Endothelial cell of umbilical vein (primary cell): ENCODE measurements at places on chromosomes 5 and 9.
A peak's percentile ranks its signal among the peaks of the same experiment; 100 is the strongest.

GRCh38 chr5:84069608-84070179 is 315.0 kb downstream of the EDIL3 start:
- no peak for DNase-seq

DNA sequence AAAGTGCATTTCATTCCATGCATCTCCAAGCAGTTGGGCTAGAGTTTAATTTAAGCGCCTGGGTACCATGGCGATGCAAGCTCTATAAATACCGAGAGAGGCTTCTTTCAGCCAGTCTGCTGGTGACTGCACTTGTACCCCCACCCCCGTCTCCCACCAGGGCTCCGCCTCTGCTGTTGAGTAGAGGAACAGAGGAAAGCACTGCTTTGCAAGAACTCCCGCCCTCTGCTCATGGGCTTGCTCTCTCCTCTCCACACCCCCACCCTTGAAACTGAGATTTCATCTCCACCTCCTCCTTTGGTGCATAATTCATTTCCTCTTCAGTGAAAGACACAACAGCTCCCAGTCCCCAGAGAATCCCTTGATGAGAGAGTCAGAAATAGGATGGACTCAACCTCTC is 5.1 kb upstream of the WWC1 start:
- DNase-seq = no peak

DNA sequence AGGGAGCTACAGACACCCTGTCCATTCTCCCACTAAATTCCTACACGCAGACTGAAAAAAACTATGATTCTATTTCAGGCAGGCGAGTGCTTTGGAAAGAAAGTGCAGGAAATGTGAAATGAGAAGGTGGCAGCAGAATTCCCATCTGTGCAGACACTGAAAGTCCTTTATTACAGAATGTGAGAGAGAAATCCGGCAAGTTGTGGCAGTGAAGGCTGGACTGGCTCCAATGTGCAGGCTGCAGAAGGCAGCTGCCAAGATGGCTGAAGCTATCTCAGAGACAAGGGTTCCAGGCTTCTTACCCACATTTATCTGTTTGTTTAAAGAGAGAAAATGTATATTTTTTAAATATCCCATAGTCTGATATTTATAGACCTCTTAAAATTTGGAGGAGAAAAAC is 161.8 kb upstream of the VLDLR start:
- DNase-seq = no peak

DNA sequence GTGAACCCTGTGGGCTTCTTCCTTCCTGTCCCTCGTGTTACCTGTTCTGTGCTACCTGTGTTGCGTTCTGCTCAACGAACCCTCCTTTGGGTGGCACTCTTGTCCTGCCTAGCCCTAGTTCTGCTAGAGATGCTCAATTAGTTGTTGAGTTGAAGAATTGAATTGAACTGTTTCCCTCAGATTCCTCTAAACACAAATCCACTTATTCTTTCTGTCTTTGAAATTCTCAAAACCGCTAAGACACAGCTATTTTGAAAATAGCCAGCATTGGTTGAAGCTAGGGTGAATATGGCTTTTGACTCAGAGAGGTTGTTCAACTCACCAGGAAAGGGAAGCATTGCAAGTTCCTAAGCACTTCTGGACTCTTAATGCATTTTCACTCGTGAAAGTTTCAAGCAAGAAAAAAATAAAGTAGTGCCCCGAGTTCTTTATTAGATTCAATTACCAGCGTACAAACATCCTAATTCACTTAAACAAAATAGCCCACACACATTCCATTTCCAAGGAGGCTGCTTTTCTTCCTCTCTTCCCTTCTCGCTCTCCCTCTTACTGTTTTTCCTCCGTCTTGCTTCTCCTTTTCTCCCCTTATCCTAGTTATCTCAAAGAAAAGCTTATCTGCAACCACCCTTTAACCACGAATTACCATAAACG is 642 bp upstream of the ITGA1 start:
- peak; percentile 24 for DNase-seq

DNA sequence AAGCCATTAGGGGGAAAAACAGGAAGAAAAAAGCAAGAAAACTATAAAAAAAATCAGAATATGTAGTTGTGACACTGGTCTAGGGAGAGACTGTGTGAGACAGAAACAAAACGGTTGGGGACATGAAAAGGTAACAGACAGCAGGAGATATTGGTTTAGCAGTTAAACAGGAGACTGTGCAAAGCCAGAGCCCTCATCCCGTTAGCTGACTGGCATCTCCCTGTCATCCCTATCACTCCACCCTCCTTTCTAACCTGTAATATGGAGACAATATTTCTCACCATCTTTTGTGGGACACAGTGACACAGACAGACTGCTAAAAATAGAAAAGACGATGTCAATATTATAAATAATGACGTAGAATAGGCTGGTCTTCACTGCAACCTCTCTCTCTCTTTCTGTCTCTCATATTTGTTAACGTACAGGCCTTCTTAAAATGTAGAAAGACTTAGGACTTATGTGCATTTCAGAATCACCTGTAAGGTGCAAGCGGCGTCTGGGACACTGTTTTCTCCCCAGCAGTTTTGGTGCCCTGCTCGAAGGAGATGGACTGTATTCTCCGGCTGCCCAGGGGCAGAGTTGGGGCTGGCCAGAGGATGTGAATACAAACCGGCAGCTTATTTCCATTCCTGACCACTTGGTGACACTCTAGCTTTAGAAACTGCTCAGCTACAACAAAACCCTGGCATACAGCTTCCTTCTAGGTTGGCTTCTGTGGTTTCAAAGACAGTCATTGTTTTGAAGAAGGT is 190.6 kb downstream of the MAT2B start:
- peak; percentile 87 for DNase-seq

DNA sequence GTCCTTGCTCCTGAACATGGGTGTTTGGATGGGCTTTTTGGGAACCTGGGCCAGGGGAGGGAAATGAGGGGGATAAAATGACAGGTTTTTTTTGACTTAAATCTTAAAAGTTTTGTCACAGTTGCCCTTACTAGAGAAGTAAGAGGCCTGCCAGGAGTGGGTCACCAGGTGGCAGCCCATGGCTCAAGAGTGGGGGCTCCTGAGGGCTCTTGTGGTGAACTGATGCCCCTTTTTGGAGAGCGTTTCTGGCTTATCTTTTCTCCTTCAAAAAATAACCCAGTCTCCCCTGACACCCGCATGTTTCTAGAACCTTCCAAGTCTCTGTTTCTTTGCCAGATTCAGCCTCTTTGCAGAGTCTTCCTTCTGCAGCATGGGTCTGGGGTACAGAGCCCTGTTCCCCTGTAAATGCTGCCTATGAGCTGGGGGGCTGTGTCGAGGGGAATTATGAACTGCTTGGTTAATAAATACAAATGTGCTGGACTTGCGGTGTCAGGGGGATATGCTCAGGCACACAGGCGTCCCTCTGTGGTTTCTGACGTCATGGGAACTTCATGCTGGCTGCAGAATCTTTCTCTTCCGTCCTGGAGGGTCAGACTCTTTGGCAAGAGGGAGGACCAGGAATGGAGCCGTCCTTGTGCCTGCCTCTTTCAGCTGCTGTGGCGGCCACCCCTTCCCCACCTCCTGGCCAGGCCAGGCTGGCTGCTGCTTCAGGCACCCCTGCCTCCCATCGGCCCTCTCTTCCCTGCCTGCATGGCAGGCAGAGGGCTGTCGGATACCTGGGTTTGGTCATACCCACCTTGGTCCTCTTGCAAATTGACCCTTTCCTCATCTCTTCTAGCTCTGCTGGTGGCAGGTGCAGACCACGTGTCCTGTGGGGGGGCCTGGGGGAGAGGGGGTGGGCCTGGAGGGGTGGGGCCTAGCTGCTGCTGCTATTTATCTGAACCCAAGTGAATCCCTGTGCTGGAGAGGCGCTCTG is 30.1 kb downstream of the PTPA start:
- DNase-seq = peak; percentile 91

DNA sequence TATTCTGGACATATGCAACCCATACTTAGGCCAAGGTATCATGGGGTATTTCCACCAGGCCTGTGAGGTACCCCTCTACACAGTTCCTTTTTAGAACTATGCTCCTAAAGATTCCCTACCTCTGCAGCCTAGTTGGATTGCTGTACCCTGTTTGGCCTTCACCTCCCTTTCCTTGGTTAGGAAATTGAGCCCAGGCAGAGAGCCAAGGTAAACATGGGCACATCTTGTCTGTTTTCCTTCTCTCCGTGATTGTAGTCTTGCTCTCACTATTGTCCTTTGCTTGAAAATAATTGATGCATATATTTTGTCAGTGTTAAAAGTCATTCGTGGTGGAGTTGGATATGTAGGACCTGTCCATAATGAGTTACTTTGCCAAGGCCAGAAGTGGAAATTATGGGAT is 26.7 kb downstream of the BDP1 start:
- peak; percentile 91 for DNase-seq

DNA sequence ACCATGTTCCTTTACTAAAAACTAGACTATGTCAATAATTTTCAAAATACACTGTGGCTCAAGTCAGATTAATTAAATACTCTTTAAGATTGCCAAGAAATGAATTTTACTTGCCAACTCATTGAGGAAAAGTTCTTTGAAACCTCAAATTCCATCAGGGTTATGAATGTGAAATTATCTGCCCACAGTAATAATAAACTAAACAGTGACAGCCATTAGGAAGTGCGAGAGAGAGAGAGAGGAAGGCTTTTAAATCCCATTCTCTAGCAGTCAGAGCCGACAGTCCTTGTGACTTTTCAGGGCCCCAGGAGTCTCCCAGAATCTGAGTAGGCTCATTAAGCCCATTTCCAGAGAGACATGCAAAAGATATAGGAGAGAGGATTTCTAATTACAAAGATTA is 236.1 kb downstream of the MARCHF11 start:
- no peak for DNase-seq

DNA sequence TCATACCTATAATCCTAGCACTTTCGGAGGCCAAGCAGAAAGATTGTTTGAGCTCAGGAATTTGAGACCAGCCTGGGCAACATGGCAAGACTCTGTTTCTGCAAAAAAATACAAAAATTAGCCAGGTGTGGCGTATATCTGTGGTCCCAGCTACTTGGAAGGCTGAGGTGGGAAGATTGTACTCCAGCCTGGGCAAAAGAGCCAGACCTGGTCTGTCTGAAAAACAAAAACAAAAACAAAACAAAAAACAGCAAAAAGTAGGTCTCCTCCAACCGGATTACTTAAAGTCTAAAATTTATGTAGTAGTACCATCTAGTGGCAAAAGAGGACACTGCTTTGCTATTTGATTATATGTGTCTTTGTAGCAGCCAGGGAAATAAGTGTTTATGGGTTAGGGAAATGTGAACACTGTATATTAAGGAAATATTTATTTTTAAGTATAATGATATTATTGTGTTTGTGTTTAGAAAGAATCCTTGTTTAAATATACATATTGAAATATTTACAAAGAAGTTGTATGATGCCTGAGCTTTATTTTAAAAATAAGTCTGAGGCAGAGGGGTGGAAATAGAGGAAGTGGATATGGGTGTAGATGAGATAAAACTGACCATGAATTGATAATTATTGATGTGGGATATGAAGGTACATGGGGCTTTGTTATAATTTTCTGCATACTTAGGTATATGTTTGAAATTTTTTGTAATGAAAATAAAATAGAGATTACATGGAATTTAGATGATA is 20.0 kb downstream of the APC start:
- peak; percentile 78 for DNase-seq

GRCh38 chr5:39228596-39228995 is 9.2 kb upstream of the FYB1 start:
- DNase-seq = no peak

DNA sequence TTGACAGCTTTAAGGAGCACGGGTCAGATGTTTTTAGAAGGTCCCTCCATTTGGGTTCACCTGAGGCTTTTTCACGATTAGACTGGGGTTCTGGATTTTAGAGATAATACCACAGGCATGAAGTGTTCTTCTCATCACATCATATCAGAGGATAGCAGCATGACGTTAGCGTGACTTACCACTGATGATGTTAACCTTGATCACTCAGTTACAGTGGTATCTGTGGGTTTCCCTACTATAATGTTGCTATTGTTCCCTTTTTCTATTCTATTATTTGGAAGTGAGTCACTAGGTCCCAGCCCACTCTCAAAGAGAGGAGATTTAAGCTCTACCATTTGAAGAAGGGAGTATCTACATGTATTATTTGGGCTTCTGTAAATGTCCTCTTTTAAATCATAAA is 300.0 kb downstream of the MAST4 start:
- DNase-seq = no peak

DNA sequence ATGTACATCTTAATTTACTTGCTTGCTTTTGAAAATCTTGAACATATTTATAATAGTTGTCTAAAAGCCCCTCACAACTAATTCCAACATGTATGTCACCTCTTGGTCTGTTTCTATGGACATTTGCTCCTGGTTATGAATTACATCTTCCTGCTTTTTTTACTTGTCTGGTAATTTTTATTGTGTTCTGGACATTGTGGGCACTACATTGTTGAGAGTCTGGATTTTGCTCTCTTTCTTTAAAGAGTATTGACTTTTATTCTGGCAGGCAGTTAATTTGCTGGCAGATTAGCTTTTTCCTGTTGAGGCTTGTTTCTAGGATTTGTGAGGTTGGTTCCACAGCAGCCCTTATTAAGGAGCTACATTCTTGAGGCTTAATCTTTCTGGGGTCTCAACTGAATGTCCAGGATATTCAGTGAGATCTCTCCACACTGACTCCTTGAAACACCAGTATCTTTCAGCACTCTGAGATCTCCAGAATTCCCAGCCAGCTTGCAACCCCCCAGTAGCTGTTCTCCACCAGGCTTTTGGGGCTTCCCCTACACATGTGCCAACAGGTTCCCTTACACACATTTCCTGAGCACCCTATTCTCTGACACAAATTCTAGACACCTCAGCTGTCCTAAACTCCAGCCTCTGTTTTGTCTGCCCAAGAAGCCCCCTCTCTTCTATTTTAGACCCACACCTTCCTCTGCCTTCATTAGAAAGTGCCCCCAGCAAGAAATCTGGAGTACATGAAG is 27.4 kb downstream of the KIAA1191 start:
- no peak for DNase-seq

- DNase-seq = no peak
These were observed 79.0 kb downstream of the MED27 start for GRCh38 chr9:132000659-132001058.

DNA sequence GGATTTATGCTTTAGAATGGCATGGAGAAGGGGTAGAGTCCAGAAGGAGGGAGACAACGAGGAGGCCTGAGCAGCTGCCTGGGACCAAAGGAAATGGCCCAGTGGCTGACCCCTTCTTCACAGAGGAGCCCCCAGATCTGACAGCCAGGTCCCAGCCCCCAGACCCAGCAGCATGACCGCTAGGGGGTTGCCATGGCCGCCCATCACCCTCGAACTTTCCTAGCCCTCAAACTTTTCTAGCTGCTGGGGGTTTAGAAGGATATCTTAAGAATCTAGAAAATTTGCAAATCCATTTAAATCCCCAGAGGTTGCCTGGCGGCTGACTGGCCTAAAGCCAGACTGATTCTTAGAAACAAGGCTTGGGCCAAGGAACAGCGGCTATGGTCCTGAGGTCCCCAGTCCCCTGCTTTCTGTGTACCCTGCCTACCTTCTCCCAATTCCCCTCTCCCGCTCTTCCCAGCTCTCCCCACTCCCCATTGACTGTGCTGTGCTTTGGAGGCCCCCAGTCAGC is 972 bp downstream of the PDGFRB start:
- DNase-seq = no peak
